Stimulated activated CD8-positive, alpha-beta memory T cell treated with anti-CD3 and anti-CD28 coated beads, Interleukin-4, amount 100 ng/mL, for 1 hour (primary cell): ENCODE measurements at places on chromosomes 1 and 21.

DNA sequence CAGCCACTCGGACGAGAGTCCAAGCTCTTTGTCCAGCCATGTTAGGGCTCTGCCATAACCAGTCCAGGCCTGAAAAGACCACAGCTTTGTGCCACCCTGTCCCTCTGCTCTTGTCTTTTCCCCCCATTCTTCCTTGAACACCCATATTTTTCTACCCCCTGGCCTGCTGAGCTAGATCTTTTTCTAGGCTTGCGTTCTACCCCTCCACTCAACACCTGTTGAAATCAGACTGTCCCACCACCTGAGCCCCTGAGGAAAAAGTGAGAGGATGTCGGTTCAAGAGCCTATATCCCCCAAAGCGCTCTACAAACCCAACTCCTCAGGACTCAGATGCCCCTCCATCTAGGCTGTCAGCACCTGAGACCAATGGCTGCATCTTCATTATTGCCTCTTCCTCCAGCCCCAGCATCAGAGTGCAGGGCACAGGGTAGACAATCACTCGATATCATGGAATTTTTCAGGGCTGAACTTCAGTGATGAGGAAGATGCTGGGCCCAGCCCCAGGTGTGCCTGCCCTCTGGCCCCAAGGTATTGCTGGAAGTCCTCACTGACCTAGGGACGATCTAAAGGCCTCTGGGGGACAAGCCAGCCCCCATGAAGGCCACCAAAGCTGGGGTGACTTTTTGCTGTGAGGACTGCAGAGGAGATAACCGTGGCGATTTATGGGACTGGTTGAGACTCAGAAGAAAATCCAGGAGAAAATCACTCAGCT, 75.3 kb downstream of the CD247 start:
- no peak for DNase-seq

DNA sequence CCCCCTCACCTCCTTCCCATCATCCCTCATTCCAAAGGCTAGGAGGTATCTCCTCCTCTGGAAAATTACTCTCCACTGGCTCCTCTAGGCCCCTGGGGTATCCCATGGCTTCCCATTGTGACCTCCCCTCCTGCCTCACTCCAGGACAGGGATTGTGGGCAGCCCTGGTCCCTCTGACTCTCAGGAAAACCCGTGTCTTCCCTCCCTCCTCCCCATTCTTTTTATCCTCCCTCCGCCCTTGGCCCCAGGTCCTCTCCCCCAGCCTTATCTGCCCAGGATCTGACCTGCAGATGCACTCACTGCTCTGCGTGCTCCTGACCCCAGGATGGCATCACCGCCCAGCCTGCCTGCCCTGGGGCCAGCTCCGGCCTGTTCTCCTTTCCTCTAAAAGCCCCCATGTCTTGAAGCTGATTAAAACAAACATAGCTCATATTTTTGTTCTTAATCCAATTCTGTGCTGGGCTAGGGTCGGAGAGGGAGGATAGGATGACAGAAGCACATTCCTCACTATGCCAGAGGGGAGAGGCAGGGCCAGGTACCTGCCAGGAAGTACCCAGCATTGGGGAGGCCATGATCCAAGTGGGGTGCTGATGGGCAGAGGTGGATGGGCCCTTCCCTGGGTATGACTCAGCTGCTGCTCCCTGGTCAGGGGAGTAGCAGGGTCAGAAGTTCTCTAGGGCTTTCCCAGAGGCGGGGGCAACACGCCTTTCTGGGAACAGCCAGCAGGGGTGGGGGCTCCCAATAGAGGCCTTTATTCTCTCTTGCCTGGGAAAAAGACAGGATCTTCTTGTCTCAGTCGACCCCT, 13.8 kb upstream of the UBL4B start:
- no peak for DNase-seq

GRCh38 chr1:30404341-30404740, 319.0 kb downstream of the MATN1 start:
- no peak for DNase-seq

GRCh38 chr1:226215239-226215638, 8.2 kb upstream of the MIXL1 start:
- DNase-seq: no peak

DNA sequence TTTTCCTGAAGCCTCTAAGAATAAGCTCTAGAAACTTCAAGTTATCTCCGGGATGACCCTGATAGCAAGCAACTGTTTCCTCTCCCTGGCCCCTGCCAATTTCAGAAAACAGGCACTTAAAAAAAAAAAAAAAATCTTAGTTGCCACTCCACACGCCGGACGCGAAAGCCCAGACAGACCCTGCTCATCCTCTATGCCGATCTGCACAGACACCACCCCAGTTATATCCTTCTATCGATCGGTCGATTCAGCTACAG, 1.7 kb downstream of the ANP32E start:
- DNase-seq: no peak

GRCh38 chr1:98278055-98278454, 357.2 kb upstream of the DPYD start:
- DNase-seq: no peak
